Activated naive CD8-positive, alpha-beta T cell treated with anti-CD3 and anti-CD28 coated beads, Interleukin-2, amount 10 ng/mL, durations not matched to agents 7 days and 5 days (primary cell): ENCODE measurements at places on chromosomes 2 and 18. TPM values are rescaled to one million over a fixed set of nuclear protein-coding genes. Genes with fewer than 3 reads are reported as not detected.

Gene OR6B2
- total RNA-seq, result not detected

DNA sequence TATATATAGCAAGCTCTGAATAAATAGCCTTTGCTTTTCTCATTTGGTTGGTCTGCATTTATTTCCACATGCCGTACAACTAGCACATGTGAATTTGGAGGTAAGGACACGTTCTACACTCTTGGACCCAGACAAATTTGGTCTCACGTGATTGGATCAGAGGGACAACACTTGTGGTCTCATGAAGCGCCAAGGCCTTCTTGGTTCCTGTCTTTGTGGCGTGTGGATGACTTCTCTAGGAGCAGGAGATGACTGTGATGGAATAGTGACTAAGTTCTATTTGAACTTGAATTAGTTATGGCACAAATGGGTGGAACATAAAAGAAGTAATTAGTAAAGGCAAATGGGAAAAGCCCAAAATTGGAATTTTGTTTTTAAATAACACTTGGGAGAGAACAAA, 206.9 kb downstream of the BCL2 start:
- no peak overlapping the region for H3K4me3 ChIP-seq
- no peak overlapping the region for H3K27ac ChIP-seq
- H3K27me3 ChIP-seq, result peaks cover 18% of the 10 kb centered on the region
- peaks cover 17% of the 10 kb centered on the region for H3K4me1 ChIP-seq
- no peak for DNase-seq

Gene SOX11
- total RNA-seq, result not detected

DNA sequence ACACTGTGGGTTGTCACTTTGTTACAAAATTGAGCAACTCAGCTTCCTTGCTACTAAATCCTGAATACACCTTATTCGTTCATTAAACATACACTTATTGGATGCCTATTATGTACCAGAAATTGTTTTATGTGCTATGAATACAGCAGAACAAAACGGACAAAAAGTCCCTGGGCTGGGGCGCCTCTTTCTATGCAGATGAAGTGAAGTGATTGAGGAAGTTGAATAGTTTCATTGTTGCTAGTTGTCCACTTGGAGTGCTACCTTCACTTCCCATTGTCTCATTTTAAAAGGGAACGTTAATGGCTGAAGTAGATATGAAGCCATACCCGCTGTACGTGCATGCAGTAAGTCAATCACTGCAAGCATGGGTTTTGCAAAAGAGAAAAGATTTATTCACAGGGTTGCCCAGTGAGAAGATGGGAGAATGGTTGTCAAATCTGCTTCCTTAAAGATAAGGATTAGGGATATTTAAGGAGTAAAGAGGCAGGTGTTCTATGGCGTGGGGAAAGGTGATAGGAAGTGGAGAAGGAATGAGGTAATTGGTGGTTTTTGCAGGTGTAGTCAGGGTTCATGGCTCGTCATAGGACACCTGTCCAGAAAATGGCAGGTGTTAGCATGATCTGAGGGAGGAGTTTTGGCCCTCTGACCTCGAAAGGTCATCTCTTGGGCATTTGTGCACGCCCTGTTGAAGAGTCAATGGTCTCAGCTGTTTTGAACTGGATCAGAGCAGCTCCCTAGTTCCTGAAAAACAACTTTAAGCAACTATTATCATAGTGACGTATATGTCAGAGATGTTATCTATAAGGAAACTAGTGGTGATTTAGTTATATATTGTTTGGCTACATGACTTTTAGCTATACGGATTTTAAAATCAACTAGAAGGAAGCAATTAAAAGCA, 23.5 kb downstream of the TRPM8 start:
- no peak overlapping the region for H3K4me3 ChIP-seq
- no peaks in the 10 kb centered on the region for H3K4me1 ChIP-seq
- H3K27ac ChIP-seq, result no peak overlapping the region

Gene DNPEP
- 63.2 TPM for total RNA-seq

DNA sequence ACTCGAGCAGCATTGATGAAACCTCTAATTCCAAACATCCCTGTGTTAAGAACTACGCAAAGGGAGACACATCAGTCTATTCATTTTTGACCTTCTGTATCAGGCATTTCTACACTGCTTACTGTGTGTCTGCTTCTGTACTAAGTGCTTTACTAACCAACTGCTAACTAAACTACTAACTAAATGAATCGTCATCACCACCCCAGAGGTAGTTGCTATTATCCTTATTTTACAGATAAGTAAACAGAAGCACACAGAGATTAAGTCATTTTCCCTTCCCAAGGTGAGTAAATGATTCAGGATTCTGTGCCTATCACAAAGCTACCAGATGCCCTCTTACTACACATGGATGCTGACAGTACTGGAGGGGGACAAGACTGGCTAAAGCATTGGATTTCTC, 284.1 kb downstream of the AGPS start:
- H3K4me3 ChIP-seq, result no peak overlapping the region
- DNase-seq, result no peak
- H3K27ac ChIP-seq, result no peak overlapping the region
- no peaks in the 10 kb centered on the region for H3K36me3 ChIP-seq
- H3K27me3 ChIP-seq, result peaks cover 25% of the 10 kb centered on the region
